Tibial nerve (tissue), 4 donors: ENCODE measurements at places on chromosomes 5 and 9.

DNA sequence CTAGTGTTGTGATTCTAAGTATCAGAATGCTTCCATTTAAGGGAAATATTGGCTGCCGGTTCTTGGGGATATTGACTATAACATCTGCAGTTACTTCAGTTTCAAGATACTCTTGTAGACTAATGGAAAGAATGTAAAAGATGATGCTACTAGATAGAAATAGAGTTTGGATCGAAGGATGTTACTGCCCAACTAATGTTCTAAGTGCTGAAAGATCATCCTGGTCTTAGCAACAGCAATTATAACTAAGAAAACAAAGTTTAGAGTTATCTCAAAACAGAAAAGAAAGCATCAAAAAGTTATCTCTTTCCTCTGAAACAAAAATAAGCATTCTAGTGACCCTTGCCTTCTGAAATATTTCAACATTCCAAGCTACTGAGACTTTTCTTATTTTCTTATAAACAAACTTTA lies 49.9 kb downstream of the ITGA1 start:
- H3K27ac ChIP-seq, result peak overlapping the region; percentile 54
- H3K4me3 ChIP-seq, result no peak overlapping the region
- H3K4me1 ChIP-seq, result no peaks in the 10 kb centered on the region
- no peak for DNase-seq
- no peaks in the 10 kb centered on the region for H3K27me3 ChIP-seq

GRCh38 chr9:125437771-125438221 lies 176.2 kb downstream of the GAPVD1 start:
- no peak overlapping the region for H3K4me3 ChIP-seq
- peaks cover 10% of the 10 kb centered on the region for H3K36me3 ChIP-seq
- no peaks in the 10 kb centered on the region for H3K27me3 ChIP-seq

- DNase-seq, result no peak
- no peaks in the 10 kb centered on the region for H3K36me3 ChIP-seq
- no peaks in the 10 kb centered on the region for H3K27me3 ChIP-seq
- no peak overlapping the region for H3K4me3 ChIP-seq
- no peaks in the 10 kb centered on the region for H3K4me1 ChIP-seq
- H3K27ac ChIP-seq, result no peak overlapping the region
These were observed 171.9 kb downstream of the ENTREP1 start for GRCh38 chr9:69496846-69497450.

DNA sequence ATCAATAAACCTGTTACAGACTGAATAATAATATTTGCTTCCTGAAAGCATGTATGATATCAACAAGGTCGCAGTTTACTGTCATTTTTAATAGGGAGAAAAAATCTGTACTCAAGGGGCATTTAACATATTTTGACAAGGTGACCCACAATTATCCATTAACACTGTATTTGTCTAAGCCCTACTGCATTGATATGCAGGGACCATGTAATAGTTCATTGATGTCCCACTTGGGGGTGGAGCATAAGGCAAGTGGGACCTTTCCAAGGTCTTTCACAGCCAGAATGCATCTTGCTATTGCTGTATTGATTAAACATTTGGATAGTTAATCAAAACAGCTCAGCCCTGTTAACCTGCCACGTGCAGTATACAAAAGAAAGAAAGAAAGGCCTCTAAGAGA lies 502.0 kb downstream of the NR2F1-AS1 start:
- no peak overlapping the region for H3K4me3 ChIP-seq
- DNase-seq, result no peak
- H3K4me1 ChIP-seq, result peaks cover 14% of the 10 kb centered on the region
- no peaks in the 10 kb centered on the region for H3K27me3 ChIP-seq

DNA sequence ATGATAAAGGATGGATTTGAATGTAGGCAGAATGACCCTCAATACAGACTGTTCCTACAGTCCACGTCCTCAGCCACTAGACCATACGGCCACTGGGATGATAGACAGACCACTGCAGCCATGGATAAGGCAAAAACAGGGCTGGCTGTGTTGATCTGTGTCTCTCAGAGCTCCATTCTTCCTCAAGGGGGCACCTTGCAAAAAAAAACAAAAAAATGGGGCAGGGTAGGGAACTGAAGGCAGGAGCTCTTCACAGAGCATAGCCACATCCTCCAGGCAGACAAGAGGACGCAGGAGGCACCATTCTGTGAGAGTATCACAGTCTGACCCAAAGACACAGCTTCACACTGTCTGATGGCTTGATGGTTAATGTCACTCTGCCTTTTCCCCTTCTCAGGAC lies 61.2 kb upstream of the GABRP start:
- H3K4me3 ChIP-seq, result no peak overlapping the region
- H3K27me3 ChIP-seq, result no peaks in the 10 kb centered on the region
- no peaks in the 10 kb centered on the region for H3K4me1 ChIP-seq
- no peak for DNase-seq

GRCh38 chr5:140796718-140797095 lies 2.1 kb downstream of the PCDHA2 start:
- H3K27me3 ChIP-seq, result no peaks in the 10 kb centered on the region
- H3K27ac ChIP-seq, result no peak overlapping the region
- no peaks in the 10 kb centered on the region for H3K36me3 ChIP-seq
- DNase-seq, result no peak
- no peak overlapping the region for H3K4me3 ChIP-seq

DNA sequence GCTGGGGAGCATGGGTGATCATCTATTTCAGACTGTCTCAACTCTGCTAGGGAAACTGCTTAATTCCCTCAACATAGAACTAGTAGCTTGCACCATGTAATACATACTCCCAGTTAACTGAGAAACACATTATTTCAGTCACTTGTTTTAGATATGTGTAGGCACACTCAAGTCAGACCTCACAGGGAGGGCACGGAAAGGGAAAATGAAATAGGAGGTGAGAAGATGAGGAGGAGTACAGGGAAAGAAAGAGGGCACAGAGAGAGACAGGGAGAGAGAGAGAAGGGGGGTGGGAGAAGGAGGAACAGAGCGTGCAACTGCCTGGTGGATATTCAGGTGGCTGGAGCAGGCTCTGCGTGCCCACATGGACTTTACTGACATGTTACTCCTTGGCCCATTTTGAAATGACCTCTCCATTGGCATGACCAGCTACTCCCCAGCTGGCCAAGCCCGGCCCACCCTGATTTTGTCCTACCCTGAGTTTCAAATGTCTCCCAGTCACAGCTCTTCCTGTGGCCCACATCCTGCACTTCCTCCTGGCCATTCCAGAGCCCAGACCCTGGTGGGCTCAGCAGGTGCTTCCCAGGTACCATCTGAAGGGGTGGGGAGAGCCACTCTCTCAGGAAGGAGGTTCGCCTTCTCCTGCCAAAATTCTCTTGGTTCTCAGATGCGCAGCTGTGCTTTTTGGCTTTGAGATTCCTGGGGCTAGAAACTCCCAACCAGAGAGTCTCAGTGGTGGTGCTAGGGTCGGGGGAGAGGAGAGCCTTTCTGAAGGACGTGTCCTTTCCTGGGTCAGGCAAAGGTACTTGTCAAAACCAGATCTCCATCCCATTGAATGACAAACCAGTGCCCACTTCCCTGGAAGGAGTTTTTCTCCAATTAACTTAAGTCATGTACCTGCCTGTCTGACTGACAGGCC lies 229.4 kb downstream of the FSTL4 start:
- H3K27ac ChIP-seq, result no peak overlapping the region
- no peaks in the 10 kb centered on the region for H3K36me3 ChIP-seq
- DNase-seq, result no peak
- no peaks in the 10 kb centered on the region for H3K4me1 ChIP-seq
- no peaks in the 10 kb centered on the region for H3K27me3 ChIP-seq

GRCh38 chr5:67021031-67021430 lies 175.6 kb downstream of the CD180 start:
- no peaks in the 10 kb centered on the region for H3K27me3 ChIP-seq
- H3K36me3 ChIP-seq, result no peaks in the 10 kb centered on the region
- no peak overlapping the region for H3K27ac ChIP-seq
- no peak overlapping the region for H3K4me3 ChIP-seq
- H3K4me1 ChIP-seq, result no peaks in the 10 kb centered on the region

DNA sequence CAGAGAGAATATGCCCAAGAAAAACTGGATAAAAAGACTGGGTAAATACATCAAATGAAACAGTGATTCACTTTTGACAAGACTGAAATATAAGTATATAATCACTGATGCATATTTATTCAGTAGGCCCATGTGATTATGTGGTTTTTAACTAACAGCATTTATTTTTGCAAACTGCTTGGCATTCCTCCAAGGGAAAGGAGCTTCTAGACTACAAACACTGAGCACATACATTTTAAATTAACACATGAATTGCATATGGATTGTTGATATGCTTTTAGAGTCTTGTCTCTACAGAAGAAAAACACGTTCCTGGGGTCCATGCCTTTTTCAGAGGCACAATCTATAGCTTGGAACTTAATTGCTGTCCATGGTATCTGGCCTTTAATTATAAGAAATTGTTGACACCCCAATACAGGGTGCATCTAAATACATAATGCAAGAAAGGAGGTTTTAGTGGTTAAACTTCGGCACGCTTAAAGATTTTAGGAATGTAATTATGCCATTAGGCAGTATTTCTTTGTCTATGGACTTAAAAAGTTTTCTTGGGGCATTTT lies 6.9 kb upstream of the MEIKIN start:
- H3K27me3 ChIP-seq, result no peaks in the 10 kb centered on the region
- H3K4me1 ChIP-seq, result no peaks in the 10 kb centered on the region
- DNase-seq, result no peak
- no peak overlapping the region for H3K4me3 ChIP-seq
- H3K36me3 ChIP-seq, result no peaks in the 10 kb centered on the region

GRCh38 chr5:32539981-32540845 lies 45.1 kb upstream of the SUB1 start:
- no peaks in the 10 kb centered on the region for H3K27me3 ChIP-seq
- no peak overlapping the region for H3K4me3 ChIP-seq
- H3K4me1 ChIP-seq, result no peaks in the 10 kb centered on the region
- DNase-seq, result no peak
- H3K36me3 ChIP-seq, result no peaks in the 10 kb centered on the region

- no peaks in the 10 kb centered on the region for H3K27me3 ChIP-seq
- H3K36me3 ChIP-seq, result no peaks in the 10 kb centered on the region
- peak overlapping the region; percentile 90 for H3K27ac ChIP-seq
- H3K4me1 ChIP-seq, result peaks cover 23% of the 10 kb centered on the region
- no peak for DNase-seq
- no peak overlapping the region for H3K4me3 ChIP-seq
These were observed 2.3 kb downstream of the CCDC69 start for GRCh38 chr5:151221574-151221973.

DNA sequence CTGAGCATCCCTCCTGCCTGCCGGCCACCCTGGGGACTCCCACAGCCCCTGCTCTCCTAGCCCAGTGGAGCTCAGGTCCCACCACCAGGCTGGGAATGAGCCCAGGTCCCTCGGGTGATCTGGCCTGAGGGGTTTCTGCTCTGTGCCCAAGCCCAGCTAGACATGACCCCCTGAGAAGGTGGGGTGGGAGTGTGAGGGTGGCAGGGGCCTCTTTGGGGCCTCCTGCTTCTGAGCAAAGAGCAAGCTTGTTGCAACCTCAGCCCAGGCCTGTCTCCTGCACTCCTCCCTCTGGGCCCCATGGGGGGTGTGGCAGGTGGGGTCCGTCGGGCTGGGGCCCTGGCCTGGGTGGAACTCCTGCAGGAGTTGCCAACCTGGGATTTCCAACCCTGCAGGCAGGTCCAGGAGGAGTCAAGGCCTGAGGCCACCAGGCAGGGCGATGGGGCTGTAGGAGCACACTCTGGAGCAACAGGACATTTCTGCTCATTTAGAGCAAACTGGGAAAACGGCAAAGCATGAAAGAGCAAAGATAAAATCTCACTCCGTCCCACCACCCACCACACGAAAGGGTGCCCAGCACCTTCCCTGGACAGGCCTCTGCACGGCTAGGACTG lies 11.4 kb upstream of the NRARP start:
- no peak for DNase-seq
- H3K27me3 ChIP-seq, result no peaks in the 10 kb centered on the region
- H3K4me1 ChIP-seq, result no peaks in the 10 kb centered on the region
- H3K27ac ChIP-seq, result no peak overlapping the region
- H3K4me3 ChIP-seq, result no peak overlapping the region
- no peaks in the 10 kb centered on the region for H3K36me3 ChIP-seq

DNA sequence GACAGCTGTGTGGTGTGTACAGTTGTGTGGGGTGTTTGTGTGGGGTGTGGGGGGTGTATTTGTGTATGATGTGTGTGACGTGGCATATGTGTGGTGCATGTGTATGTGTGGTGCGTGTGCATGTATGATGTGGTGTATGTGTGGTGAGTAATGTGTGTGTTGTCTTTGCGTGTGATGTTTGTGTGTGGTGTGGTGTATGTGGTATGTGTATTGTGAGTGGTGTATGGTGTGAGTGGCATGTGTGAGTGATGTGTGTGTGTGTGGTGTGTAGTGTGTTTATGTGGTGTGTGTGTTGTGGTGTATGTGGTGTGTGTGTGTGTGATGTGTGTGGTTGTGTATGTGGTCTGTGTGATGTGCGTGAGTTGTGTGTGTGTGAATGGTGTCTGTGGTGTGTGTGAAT lies 191.1 kb downstream of the MELK start:
- H3K27ac ChIP-seq, result no peak overlapping the region
- H3K36me3 ChIP-seq, result no peaks in the 10 kb centered on the region
- DNase-seq, result no peak
- H3K27me3 ChIP-seq, result no peaks in the 10 kb centered on the region
- H3K4me1 ChIP-seq, result peaks cover 6% of the 10 kb centered on the region

GRCh38 chr9:84935528-84936117 lies 266.1 kb downstream of the NTRK2 start:
- H3K27me3 ChIP-seq, result no peaks in the 10 kb centered on the region
- H3K4me3 ChIP-seq, result no peak overlapping the region
- H3K4me1 ChIP-seq, result no peaks in the 10 kb centered on the region
- no peak for DNase-seq

DNA sequence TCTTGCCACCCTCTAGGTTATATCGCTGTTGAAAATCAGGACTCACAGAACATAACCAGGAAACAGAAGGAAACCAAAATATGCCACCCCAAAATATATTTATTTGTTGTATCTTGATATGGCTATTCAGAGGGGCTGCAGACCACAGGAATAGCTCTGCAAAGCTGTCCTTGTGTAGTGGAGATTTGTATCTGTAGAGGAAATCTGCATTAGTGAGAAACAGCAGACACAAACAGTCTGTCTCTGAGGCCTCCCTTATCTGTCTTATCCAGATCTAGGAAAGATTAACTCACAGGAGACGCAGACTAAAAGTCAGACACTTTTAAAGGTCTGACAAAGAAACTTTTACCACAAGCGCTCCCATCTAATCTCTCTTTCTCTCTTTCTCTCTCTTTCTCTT lies 54.1 kb upstream of the CEMIP2 start:
- H3K4me3 ChIP-seq, result no peak overlapping the region
- no peak overlapping the region for H3K27ac ChIP-seq
- no peaks in the 10 kb centered on the region for H3K27me3 ChIP-seq
- DNase-seq, result no peak
- no peaks in the 10 kb centered on the region for H3K4me1 ChIP-seq
- no peaks in the 10 kb centered on the region for H3K36me3 ChIP-seq
